ENCODE measurements at places on chromosomes 7 and 10.

- DNase-seq: no peak
Measured at GRCh38 chr10:103643381-103643780, 149.9 kb downstream of the NEURL1 start.

DNA sequence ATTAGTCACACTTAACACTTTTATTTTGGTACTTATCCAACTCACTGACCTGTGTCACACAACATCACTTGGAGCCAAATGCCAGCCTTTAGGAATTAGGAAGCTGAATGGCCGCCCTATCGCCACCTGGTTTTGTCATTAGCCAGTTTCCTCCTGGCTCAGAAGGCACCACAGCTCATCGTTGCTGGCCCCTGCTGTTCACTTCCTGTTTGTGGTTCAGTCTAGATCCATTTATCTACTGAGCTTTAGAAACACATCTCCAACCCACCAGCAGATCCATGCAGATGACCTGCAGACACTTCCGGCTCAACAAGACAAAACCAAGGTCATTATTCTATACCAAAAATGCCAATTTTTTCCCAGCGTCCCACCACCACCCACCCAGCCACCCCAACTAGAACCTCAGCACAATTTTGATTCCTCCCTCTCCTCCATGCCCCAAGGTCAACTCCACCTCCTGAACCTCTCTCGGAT, 193.5 kb upstream of the NEBL start:
- peak; percentile 21 for DNase-seq

DNA sequence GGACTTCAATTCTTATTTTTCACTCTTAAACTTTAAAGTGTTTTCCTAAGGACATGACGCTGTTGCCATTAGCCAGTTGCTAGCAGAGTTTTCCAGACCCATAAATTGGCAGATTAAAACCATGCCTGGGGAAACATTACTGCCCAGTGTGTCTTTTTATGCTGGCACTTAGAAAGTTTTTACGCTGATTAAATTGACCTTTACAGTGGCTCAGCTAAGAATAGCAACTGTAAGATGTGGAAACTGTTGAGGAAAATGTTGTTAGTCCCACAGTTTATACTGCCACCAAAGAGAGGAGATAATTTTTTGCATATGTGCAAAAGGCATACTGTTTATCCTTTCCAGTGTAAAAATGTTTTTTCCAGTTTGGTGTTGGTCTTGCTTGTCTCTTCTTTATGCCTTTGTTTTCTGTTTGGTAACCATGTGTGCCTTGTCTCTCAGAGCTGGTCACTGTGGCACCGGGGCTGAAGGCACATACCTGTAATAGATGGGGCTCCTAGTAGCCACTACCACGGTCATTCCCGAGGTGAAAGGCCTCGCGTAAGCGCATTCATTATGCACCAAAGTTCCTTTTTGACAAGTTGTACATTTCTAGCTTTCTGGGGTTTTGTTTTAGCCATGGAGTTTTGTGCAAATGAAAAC, 45.3 kb downstream of the CYP17A1 start:
- DNase-seq: no peak

GRCh38 chr7:93559639-93560491, 14.7 kb downstream of the CALCR start:
- DNase-seq: peak; percentile 80

- no peak for DNase-seq
Measured at GRCh38 chr7:55017841-55018240, 976 bp upstream of the EGFR start.

GRCh38 chr7:76430211-76430610, 5.5 kb downstream of the ZP3 start:
- no peak for DNase-seq

DNA sequence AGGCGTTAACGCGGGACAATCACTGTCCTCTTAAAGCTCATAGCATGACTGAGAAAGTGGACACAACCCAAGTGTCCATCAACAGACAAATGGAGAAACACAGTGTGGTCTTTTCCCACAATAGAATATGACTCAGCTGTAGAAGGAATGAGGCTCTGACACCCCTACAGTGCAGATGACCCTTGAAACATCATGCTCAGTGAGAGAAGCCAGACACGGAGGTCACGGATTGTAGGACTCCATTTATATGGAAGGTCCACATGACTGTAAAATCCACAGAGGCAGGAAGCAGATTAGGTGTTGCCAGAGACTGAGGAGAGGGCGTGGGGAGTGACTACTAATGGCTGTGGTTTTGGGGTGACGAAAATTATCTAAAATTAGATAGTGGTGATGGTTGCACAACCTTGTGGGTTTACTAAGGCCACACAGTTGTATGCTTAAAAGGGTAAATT, 6.1 kb upstream of the NCAPG2 start:
- peak; percentile 54 for DNase-seq

GRCh38 chr10:132883391-132883881, 58.9 kb downstream of the CFAP46 start:
- DNase-seq: no peak

DNA sequence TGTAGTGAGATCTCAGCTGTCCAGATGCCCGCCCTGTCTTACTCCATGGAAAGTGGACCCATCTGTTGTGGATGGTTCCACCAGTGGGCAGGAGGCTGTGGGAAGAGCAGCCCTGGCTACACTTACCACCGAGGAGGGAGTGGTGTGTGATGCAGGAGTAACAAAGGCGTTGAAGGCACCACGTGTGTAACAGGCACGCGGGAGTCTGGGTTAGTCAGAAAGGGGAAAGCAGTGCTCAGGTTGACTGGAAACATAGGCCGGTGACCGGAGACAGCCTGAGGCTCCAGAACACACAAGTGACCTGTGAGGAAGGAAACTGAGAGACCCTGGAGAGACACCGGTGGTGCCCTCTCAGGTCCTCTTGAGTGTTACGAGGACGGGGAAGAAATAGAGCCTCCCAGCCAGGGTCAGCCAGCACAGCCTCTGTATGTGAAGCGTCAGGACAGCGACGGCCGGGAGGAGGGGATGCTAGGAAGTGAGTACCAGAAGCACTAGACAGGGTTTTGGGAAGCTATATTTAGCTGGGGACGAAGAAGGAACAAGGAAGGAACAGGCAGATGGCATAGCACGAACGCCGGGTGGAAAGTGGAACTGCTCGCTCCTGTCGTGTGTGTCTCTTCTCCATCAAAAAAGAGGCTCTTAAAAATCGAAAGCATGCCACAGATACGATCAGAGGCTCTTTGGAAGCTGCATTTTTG, 51.7 kb downstream of the DAGLB start:
- DNase-seq: peak; percentile 73

GRCh38 chr10:101466016-101466912, 112.3 kb downstream of the BTRC start:
- DNase-seq: no peak

- DNase-seq: no peak
Measured at GRCh38 chr7:135650831-135651573, 11.3 kb upstream of the STMP1 start.

DNA sequence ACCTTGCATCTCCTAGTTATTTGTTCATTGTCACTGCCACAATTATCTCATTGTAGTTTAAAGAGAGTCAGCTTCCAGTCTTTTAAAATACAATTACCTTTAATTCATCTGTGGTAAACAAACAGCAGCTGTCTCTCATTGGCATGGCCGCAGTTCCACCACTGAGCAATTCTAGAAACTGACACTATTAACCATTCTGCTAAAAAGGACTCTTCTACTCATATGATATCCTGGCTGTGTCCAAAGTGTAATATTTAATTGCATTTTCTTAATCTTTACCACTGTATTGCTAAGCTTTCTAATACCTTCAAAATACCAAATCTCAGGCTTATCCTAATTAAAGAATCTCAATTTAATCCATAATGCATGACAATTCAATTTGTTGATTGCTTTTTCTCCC, 639.0 kb downstream of the AUTS2 start:
- no peak for DNase-seq

GRCh38 chr10:52875336-52875735, 102.8 kb upstream of the MBL2 start:
- no peak for DNase-seq

DNA sequence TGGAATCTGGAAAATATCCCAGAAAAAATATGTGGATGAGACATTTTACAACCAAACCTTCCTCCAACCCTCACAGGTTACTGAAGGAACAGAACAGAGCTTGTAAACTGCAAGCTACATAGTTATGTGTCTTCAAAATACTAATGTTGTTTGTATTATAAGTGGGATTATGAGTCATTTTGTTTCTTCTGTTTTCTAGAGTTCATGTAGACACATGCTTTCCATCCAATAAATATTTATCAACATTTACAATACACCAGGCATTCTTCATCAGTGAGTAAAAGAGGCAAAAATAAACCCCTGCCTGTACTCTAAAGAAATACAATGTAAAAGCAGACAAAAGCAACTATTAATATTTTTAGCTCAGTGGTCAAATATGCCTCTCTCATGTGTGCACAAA, 38.0 kb upstream of the TES start:
- no peak for DNase-seq

- no peak for DNase-seq
Measured at GRCh38 chr10:132706701-132707100, 79.2 kb downstream of the NKX6-2 start.

GRCh38 chr10:21808550-21808949, 195.0 kb downstream of the DNAJC1 start:
- no peak for DNase-seq

DNA sequence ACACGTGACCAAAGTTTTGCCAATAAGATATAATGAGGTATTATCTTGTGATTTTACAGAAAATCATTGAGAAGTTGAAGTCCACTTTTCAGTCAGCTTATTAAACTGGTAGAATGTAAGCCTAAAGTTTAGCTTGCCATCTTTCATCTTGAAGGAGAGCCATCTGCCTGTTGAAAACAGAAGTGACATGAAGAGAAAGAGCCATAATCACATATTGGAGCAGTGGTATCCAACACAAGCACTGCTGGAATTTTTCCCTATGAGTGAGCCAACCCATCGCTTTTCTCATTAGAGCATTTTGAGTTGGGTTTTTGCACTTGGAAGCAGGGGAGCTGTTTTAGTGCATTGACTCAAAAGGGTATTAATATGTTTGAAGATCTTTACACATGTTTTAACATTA, 117.6 kb upstream of the FERD3L start:
- no peak for DNase-seq

GRCh38 chr10:63753808-63754207, 232.6 kb downstream of the REEP3 start:
- DNase-seq: no peak

DNA sequence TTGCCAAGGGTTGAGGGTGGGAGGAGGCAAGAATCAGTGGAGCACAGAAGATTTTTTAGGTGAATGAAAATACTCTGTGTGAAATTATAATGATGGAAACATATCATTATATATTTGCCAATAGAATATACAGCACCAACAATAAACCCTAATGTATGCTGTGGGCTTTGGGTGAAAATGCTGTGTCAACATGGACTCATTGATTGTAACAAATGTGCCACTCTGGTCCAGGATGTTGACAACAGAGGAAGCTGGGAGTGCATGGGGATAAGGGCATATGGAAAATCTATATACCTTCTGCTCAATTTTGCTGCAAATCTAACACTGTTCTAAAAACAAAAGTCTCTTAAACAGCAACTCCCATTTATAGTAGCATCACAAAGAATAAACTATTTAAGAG, 114.3 kb downstream of the LYZL1 start:
- DNase-seq: no peak

DNA sequence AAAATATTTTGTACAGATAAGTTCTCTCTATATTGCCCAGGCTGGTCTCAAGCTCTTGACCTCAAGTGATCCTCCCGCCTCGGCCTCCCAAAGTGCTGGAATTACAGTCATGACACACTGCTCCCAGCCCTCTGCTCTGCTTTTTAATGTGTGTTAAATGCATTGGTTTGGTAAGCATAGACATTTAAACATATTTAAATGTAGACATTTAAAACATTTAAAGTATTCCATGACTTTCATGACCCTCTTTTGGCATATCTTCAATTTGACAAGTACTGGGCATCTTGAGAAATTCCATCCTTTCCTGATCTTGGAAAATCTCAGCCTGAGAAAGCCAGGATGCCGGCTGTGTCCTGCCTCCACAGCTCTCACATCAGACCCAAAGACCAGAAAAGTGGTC, 5.2 kb upstream of the SAR1A start:
- DNase-seq: no peak

DNA sequence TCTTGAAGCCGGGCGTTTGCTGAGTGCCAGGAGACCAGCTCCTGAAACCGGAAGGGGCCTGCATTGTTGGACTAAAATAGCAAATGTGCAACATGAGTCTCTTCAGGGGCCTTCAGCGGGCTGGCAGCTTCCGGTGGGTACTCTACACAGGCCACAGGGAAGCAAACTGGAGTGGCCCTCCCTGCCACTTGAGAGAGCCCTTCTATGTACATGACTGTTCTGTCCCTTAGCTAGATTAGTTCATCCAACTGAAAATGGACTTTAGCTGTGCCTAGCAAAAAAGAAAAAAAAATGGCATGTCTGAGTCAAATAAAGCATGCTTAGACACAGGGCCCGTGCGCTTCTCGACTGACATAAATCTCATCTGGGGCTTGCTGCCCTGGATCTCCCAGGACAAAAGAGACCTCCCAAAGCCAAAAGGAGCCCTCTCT, 115.3 kb upstream of the TCF7L2 start:
- peak; percentile 79 for DNase-seq

GRCh38 chr7:4109481-4110110, 572.5 kb upstream of the FOXK1 start:
- no peak for DNase-seq

GRCh38 chr10:98431016-98431415, 15.7 kb downstream of the HPS1 start:
- DNase-seq: no peak

DNA sequence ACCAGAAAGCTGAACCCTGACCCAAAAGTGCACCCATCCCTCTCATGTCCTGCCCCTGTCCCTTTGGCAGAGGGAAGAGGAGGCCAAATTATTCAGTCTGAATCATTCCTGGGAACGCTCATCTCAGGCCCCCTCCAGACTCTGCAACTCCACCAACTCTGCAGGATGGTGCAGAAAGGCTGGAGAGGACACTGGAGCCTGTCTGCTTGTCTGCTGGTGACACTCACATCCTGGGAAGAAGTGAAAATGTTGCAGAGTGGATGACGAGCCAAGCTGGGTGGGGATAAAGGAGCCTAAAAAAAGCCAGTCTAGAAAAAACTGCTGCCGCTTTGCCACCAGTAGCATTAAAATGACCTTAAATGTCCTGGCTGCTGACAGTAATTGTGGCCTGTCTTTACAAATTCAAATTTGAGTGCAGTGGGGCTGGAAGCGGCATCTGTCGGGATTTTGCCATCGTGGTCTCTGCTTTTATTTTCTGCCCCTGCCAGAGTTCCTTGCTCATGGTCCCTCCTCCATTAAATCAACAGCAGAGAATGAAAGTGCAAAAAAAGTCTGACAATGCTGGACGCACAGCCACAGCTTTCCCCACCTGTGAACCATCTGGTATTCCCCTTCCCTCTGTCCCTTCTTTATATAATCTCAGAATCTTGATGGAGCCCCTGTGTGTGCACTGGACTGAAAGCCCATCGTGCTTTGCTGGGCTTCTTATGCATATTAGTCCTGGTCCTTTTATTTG, 63.9 kb downstream of the STK17A start:
- DNase-seq: no peak

- DNase-seq: no peak
Measured at GRCh38 chr10:128744092-128744491, 617.9 kb upstream of the MKI67 start.

- DNase-seq: no peak
Measured at GRCh38 chr7:30989008-30989823, 25.5 kb downstream of the GHRHR start.

- DNase-seq: no peak
Measured at GRCh38 chr10:660413-660969, 29.0 kb downstream of the DIP2C start.
